Right renal cortex interstitium (tissue), 3 donors: ENCODE measurements at places on chromosomes 3 and 15. TPM values are rescaled to one million over a fixed set of nuclear protein-coding genes. Genes with fewer than 3 reads are reported as not detected.

Gene FGF7
- 15.3 TPM for polyA plus RNA-seq

Gene LAMB2
- 352 TPM for polyA plus RNA-seq

Gene PLA2G4F
- 24.6 TPM for polyA plus RNA-seq

Gene COLQ
- polyA plus RNA-seq: 5.1 TPM

Gene GPR156
- 2.3 TPM for polyA plus RNA-seq

Gene TRANK1
- polyA plus RNA-seq: 5.5 TPM

Gene DNAH1
- polyA plus RNA-seq: 6.5 TPM

Gene AMT
- 39.2 TPM for polyA plus RNA-seq

Gene ALDH1A2
- 325 TPM for polyA plus RNA-seq

GRCh38 chr3:11591002-11591355 lies 52.7 kb downstream of the VGLL4 start:
- no peak for DNase-seq

DNA sequence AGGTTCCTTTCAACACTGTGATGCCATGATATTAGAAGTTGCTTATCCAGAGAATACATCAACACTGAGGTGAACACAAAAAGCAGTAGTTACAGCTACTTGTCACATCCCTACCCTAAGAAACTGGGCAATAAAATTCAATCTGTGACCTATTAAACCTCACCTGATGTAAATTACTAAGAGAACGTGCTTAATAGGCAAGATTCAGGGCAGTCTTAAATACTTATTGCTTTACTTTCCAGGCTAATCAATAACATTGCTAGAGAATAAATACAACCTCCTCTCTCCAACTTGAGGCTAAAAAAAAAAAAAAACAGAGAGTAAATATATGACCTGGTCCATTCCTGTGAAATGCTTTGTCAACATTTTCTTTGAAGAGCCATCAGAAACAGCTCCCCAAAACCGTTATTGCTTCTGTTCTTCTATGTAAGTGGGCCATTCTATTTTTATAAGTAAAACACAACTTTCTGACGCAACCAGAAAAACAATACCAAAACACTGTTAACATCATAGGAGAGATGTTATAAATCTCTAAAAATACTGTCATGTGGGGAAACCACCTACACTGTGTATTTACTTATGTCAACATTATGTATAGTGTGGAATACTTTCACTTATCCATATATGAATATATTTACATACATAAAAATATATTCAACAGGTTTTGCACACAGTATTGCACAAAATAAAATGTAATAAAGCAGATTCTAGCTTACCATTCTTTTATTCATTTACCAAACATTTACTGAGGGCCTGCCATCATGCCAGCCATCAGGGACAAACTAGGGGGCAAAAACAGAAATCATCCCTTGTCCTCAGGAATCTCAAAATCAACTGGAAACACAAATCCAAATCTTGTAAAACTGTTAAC lies 2.7 kb downstream of the NKIRAS1 start:
- no peak for DNase-seq

DNA sequence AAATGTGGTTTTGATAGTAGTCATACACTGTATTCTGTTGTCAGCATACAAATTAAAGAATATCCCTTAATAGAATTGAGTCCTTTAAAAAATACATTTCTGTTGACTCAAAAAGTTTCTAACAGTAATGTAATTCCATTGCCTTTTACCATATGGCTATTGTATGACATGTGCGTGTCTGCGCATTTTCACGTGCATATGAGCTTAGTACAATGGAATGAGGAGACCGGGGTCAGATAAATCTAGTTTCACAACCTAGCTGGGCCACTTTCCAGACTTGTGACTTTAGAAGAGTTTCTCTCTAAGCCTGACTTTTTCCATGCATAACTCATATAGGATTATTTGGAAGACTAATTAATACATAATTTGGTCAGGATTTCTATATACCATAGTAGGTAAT lies 38.7 kb downstream of the ZBTB38 start:
- no peak for DNase-seq

DNA sequence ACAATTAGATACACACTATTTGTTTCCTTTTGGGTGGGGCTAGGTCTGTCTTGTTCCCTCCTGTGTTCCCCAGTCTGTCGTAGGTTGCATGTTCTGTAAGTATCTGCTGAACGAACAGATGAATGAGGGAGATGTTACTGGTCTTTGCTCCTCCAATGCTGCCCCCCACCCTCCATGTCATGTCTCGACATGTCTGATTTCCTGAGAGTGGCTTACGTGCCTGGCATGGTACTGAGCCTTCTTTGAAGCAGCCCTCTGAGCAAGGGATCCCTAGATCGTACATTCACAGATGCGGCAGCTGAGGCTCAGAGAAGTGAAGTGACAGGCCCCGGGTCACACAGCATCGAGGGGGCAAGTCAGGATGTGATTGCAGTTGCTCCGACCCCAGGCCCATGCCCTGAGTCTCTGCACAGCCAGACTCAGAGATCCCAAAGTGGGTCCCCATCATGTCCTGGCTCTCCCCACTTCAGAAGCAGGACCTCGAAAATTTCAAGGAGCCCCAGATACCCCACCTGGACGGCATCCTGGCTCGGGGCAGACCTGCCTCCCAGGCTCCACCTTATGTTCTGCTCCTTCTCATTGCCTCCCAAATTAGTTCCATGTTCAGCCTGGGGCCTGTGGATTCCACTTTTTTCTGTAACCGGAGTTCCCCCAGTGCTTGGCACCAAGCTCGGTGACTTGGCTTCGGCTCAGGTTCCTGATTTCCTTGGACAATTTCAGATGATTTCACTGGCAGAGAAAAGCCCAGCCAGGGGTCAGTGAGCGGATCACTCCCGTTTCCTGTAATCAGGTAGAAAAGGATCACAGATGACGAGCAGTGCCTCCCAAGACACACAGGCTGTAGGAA lies 24.7 kb downstream of the GOLGA6L2 start:
- DNase-seq: no peak

GRCh38 chr3:119145500-119146167 lies at the start of gene TEX55:
TSS of gene TEX55 (plus strand) at chr3:119146165. CDS start at chr3:119146190, 25 bp downstream.
- DNase-seq: peak; percentile 12

- no peak for DNase-seq
Observed at GRCh38 chr3:124761250-124761796, 31.1 kb downstream of the UMPS start.

GRCh38 chr3:160935413-160936095 lies 169.6 kb downstream of the B3GALNT1 start:
- no peak for DNase-seq

DNA sequence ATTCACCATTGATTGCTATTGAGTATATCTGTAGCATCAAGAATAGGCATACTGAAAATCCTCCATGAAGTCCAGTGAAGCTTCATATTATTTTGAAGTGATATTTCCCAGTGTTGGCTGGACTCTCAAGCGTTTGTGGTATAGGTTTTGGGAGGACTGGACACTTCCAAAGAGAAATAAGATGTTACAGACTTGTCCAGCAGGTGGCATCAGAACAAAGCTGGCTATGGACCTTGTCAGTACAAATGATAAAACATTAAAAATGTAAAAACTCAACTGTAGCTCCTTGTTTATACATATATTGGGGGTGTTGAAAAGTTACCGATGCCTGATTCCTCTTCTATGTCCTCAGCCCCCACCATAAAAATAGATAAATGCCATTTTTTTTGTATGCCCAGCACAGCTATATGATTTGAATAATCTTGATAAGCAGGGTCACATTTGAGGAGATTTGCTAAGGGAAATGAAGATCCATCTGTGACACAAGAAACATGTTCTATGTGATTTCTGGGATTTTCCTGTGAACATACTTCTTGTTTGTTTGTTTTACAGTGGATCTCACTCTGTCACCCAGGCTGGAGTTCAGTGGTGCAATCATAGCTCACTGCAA lies 54.5 kb upstream of the GOLGA6B start:
- peak; percentile 31 for DNase-seq

GRCh38 chr3:111723293-111724215 lies 128.4 kb upstream of the ZBED2 start:
- no peak for DNase-seq

DNA sequence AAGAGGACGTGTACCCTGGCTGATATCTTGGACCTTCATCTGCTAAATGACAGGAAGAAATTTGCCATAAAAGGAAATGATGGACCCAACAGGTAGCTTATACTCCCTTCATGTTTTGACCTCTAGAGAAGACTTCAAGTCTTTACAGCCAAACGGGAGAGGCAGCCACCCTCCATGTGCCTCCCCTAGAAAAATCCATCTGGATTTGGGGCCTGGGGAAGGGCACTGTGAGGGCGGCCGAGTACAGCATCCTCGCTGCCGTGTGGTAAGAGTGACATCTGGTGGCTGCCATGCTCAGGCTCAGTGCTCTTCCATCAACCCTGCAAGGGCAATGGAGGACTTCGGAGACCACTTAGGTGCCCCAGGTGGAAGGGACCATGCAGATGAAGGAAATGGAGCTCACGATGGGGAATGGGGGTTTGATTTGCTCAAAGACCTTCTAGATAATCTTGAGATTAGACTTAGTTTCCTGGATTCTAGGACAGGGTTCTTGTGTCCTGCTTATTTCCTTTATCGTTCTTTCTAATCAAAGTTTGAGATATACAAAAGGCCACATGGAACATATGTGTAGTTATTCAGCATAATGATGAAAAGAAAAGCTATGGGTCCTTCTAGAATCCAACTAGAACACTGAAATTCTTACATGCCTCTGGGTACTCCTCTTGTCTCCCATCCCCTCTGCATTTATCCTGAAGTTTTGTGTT lies 44.4 kb downstream of the AQP9 start:
- peak; percentile 29 for DNase-seq

DNA sequence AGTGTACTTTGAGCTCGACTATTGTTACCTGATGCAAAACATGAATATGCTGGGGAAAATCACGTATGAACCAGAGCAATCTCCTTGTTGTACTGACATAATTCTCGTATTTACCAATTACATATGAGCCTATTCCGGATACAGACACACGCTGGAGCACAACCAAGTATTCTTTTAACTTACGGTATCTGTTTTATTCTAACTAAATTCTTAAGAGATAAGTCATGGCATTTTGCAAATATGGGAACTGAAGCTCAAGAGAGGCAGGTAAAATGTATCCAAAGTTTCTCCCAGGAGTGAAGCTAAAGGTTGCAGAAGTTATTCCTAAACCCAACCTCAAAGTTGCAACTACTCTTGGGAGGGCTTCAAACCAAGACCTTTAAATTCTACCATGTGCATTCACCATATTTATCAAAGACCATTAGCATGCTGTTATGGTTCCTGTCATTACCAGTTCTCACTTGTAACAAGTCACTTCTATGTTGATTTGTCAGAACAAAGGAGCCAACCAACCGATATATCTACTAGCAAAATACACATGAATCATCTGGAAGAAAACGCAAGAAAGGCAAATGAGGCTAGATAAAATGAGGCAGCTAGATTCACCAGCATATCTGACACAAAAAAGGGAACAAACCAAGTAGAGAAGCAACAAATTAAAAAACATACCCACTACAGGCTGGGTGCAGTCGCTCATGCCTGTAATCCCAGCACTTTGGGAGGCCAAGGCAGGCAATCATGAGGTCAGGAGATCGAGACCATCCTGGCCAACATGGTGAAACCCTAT lies 17.8 kb downstream of the TBL1XR1 start:
- DNase-seq: no peak

GRCh38 chr3:128501431-128501830 lies 8.4 kb upstream of the GATA2 start:
- DNase-seq: no peak

GRCh38 chr3:55647670-55648069 lies 160.6 kb upstream of the WNT5A start:
- DNase-seq: no peak

GRCh38 chr3:13103416-13104058 lies 30.3 kb upstream of the IQSEC1 start:
- no peak for DNase-seq

GRCh38 chr3:46414739-46415138 lies 7.7 kb downstream of the CCRL2 start:
- DNase-seq: no peak

- DNase-seq: peak; percentile 10
Observed at GRCh38 chr15:44066211-44066827, 128.8 kb downstream of the FRMD5 start.

- no peak for DNase-seq
Observed at GRCh38 chr3:70110066-70110465, 110.5 kb downstream of the SAMMSON start.

GRCh38 chr3:114394551-114394950 lies 100.7 kb downstream of the TIGIT start:
- no peak for DNase-seq

DNA sequence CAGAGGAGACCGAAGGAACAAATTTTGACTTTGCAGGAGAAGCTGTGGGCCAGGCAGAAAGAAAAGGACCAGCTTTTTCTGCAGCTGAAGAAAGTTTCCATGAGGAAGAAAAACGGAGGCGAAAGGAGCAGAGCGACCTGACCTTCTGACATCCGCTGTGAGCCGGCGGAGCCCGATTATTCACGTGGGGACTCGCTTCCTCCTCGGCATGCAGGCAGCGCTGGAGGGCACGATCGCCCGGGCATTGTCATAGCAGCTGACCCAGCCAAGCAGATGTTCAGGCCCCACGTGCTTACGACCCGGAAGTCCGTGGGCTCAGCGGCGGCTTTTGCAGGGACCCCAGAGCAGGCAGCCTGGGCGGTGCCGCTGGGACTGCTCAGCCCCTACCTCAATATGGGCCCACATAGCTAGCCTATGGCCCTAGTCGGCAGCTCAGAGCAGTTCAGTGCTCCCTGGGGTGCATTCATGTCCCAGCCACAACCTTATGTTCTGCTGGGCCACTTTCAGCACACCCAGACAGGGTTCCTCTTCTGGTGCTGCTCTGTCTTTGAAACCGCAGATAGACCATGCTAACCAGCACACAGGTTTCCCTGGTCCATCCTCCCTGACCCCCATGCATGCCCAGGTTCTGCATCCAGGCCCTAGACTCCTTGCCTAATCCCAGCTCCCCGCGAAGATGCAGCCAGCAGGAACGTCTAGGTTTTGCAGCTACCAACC lies 10.5 kb upstream of the EIF4A2 start:
- no peak for DNase-seq

DNA sequence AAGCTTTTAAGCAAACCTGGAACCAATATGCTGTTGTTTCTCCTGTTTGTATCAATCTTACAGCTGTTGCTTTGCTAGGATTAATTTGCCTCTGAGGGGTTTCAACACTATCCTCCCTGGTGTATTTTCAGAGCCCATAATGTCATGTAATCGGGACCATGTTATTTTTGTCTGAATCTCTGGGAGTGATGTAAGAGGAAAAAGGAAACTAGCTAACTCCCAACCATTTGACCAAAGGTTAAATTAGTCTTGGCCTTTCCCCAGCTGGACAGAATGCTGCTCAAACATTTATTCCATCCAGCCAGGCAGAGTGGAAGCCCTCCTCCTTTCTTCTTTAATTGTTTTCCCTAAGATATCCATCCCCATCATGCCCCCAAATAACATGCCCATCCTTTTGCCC lies 142.2 kb downstream of the ALDH1A2 start:
- DNase-seq: no peak

DNA sequence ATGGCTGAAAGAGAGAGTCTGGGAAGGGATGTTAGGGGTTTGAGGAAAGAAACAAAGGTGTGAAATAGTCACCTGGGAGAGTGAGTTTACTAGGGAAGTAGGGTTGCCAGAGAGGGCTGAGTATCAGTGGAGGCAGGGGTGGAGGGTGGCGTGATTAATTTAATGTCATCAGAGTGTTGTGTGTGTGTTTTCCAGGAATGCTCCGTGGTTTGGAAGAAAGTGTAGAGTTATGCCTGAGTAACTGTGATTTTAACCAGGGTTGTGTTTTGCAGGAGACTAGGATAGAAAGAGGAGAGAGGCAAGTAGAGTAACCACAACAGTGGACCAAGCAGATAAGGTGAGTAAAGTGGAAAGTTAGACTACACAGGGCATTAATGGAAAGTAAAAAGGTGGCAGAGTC lies 27.2 kb downstream of the PLD1 start:
- DNase-seq: no peak
